Gastrocnemius medialis (tissue), 4 donors: ENCODE measurements at places on chromosomes 11 and 22.
A peak's percentile ranks its signal among the peaks of the same experiment; 100 is the strongest.

GRCh38 chr22:49963647-49964026 lies 3.1 kb downstream of the PIM3 start:
- H3K4me1 ChIP-seq, result peaks cover 61% of the 10 kb centered on the region
- H3K4me3 ChIP-seq, result peak overlapping the region; percentile 91
- H3K36me3 ChIP-seq, result peaks cover 24% of the 10 kb centered on the region
- H3K27me3 ChIP-seq, result no peaks in the 10 kb centered on the region

GRCh38 chr11:106632283-106632682 lies 386.0 kb downstream of the GUCY1A2 start:
- H3K27ac ChIP-seq, result no peak overlapping the region
- no peak overlapping the region for H3K4me3 ChIP-seq
- H3K27me3 ChIP-seq, result no peaks in the 10 kb centered on the region

GRCh38 chr11:102760344-102761035 lies 19.9 kb downstream of the MMP10 start:
- no peak overlapping the region for H3K4me3 ChIP-seq
- H3K27me3 ChIP-seq, result no peaks in the 10 kb centered on the region
- H3K27ac ChIP-seq, result no peak overlapping the region
- DNase-seq, result no peak
- H3K4me1 ChIP-seq, result no peaks in the 10 kb centered on the region
- H3K36me3 ChIP-seq, result no peaks in the 10 kb centered on the region

GRCh38 chr22:47374901-47375575 lies 612.6 kb downstream of the TBC1D22A start:
- no peaks in the 10 kb centered on the region for H3K36me3 ChIP-seq
- no peak for DNase-seq
- H3K4me3 ChIP-seq, result no peak overlapping the region
- no peak overlapping the region for H3K27ac ChIP-seq
- no peaks in the 10 kb centered on the region for H3K27me3 ChIP-seq
- no peaks in the 10 kb centered on the region for H3K4me1 ChIP-seq

DNA sequence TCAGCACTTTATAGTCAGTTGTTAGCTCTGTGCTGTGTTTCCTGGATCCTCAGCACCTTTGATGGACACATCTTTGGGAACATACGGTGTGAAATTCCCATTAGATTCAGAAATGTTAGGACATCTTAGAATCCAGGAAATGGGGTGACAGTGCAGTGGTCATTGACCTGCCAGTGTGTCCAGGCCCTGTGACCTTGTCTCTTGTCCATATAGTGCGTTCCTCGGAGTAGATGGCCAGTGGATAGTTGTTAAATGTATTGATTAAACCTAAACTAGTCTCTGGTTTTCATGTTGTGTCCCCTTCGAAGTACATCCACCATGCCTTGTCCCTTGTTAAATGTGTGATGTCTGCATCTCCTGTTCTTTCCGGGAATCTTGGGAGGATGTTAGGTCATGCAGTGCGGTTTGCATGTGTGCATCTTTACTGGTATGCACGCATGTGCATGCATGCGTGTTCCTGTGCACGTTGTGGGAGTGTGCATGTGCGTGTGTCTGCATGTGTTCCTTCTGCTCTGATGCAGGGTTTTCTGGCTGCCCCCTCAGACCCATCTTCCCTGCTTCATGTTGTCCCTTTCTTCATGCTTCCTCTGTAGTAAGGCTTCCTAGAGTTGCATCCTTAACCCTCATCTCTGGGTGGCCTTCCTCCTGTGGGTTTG lies 4.0 kb downstream of the DGCR8 start:
- H3K27me3 ChIP-seq, result no peaks in the 10 kb centered on the region
- DNase-seq, result no peak
- H3K4me1 ChIP-seq, result peaks cover 48% of the 10 kb centered on the region
- no peak overlapping the region for H3K4me3 ChIP-seq
- peaks cover 35% of the 10 kb centered on the region for H3K36me3 ChIP-seq
- H3K27ac ChIP-seq, result peak overlapping the region; percentile 34

DNA sequence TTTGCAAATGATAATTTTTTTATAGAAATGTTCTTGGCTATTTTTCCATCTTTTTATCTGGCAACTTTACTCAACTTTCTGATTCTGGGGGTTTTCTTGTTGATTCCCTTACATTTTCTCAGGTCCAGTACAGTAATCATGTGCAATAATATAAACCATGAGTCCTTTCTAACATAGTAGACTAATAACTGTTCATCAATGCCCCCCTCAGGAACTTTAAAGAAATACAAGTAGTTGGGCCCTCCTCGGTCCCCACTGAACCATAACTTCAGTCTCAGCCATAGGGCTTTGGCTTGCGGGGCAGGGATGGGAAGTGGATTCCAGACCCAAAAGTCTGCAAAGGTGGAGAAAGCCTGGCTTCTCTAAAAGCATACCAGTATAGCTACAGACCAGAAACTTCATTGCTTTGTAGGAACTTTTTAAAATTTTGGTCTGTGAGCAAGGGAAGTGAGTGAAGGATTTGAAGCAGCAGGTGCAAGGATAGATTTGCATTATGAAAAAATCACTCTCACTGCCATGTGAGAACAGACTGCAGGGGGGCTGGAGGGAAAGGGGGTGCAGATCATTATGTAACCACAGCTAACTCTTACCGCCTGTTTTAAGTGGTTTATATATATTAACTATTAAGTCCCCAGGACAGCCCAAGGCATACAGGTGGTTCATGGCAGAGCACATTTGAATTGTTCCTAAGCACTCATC lies 10.4 kb upstream of the TUB start:
- H3K4me1 ChIP-seq, result peaks cover 15% of the 10 kb centered on the region
- H3K27ac ChIP-seq, result no peak overlapping the region
- no peaks in the 10 kb centered on the region for H3K27me3 ChIP-seq

DNA sequence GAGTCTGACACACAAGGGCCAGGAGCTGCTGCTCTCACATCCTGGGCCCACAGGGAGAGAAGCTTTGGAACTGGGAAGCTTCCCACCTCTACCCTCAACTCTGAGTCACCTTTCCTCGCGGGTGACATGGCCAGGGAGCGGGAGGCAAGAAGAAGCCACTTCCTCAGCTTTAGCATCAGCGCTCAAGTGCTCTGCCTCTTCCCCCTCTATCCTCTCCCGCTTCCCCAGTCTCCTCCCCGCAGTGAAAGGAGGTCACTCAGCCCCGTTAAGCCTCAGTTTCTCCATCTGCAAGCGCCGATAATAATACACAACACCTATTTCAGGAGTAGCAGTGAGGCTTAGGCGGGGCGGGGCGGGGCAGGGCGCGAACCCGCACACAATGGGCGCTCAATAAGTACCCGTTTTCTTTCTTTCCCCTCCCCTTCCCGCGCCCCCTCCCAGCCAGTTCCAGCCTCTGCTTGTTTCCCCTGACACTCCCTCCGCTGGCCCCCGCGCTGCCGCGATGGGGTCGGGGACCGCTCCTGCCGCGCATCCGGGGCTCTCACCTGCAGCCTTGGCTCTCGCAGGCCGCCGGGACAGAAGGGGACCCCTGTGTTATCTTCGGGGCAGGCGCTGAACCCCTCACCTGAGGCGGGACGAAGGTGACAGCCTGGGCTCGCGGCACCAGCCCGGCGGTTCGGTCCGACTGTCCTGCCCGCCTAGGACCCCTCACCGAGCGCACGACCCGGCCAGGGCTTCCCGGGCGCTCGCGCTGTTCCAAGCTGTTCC lies 892 bp downstream of the GDPD5 start:
- no peaks in the 10 kb centered on the region for H3K36me3 ChIP-seq
- DNase-seq, result no peak
- H3K27me3 ChIP-seq, result no peaks in the 10 kb centered on the region
- H3K4me1 ChIP-seq, result peaks cover 28% of the 10 kb centered on the region
